ENCODE measurements at places on chromosomes 16 and 17.

DNA sequence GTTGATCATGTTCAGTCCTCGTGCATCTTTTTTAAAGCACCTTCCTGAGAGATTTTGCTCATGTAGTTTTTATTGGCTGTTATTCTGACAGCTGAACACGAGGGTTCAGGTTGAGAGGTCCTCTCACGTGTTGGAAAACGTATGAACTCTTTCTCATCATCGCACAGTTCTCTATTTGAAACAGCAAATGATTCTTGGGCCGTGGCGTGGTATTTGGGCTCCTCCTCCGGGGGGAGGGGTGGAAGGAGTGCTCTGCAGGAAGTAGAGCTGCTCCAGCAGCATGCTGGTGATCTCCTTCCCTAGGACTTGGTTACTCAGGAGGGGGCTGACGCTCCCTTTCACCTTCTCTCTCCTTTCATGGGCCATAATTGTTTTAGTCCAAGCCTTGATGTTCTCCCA lies 70.4 kb downstream of the KSR1 start:
- DNase-seq = no peak

GRCh38 chr16:4994719-4995434 lies 36.7 kb downstream of the SEC14L5 start:
- no peak for DNase-seq

- DNase-seq = no peak
Observed at GRCh38 chr16:57377080-57377841, 5.0 kb downstream of the CX3CL1 start.

- DNase-seq = no peak
Observed at GRCh38 chr16:77579351-77579891, 142.9 kb upstream of the NUDT7 start.
